ENCODE measurements at places on chromosomes 3 and 15.

GRCh38 chr15:31325595-31326155 lies 960 bp upstream of the KLF13 start:
- no peak for DNase-seq

DNA sequence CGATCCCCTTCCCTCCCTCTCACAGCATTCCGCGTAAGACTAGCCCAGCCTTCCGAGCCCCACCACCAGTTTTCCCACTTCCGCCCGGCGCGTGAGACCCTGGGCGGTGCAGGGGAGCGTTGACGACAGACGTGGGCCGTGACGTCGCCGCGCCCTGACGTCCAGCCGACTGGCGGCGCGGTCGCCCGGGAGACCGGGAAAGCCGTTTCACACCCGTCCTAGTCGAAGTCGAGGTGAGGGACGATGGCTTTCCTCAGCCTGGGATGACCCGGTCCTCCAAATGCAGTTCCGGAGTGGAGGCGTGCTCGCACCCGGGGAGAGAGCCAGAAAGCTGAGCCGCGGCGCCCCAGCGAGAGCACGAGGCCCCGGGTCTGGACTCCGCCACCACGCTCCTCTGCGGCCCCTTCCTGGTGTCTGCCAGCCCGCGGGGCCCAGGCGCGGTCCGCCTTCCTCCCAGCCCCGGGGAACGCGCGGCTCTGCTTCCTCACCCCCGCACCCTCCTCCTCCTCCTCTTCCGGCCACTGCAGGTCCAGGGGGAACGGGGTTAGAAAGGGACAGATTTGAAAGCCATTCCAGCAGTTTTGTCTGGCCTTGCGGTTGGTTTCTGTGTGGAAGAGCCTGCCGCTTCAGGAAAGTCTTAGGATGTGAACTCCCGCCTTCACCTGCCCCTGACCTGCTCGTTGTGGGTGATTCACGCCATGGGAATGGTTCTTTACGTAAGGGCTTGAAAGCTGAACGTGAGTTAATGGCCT lies at the start of gene LEKR1:
Gene LEKR1 (plus strand): TSS at position 210 of the 752 bp plus-strand sequence. CDS start 2,977 bp downstream, outside the sequence.
- peak; percentile 67 for DNase-seq

GRCh38 chr3:33646406-33646805 lies 71.6 kb downstream of the CLASP2 start:
- no peak for DNase-seq

- DNase-seq: no peak
Measured at GRCh38 chr3:170038434-170039110, 777 bp downstream of the GPR160 start.

GRCh38 chr3:191461113-191461595 lies at the start of gene PYDC2:
PYDC2 (plus strand) TSS chr3:191461163; CDS start chr3:191461163, 0 bp downstream.
- no peak for DNase-seq

- DNase-seq: no peak
Measured at GRCh38 chr15:47041301-47041700, 676.0 kb upstream of the SEMA6D start.

GRCh38 chr3:17052363-17052762 lies 167.6 kb downstream of the PLCL2 start:
- DNase-seq: no peak

GRCh38 chr15:44909423-44909822 lies 47.1 kb upstream of the TERB2 start:
- DNase-seq: no peak

- no peak for DNase-seq
Measured at GRCh38 chr3:133851266-133851906, 44.3 kb downstream of the RAB6B start.

DNA sequence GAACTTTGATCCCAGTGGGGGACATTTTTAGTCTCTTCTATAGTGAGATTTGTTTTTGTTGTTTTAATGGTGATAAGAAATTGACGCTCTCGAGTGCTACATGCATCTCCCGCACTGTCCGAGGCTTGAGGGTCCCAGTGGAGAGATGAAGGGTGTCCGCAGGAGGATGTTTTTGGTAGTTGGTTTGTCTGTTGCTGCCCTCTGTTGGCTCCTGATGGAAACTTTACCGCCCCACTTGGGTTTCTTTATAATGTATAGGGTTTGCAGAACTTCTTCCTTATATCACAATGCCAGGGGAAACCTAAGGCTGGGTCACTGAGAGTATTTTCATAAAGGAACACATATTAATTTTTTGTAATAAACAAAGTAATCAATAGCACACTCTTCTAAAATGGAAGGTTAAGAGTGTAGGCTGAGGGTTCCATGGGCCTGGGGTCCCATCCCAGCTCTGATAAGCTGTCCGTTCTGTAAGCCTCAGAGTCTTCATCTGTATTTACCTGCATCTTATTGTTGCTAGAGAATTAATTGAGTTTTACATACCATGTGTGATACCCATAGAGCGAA lies 185.3 kb upstream of the FEZF2 start:
- no peak for DNase-seq

DNA sequence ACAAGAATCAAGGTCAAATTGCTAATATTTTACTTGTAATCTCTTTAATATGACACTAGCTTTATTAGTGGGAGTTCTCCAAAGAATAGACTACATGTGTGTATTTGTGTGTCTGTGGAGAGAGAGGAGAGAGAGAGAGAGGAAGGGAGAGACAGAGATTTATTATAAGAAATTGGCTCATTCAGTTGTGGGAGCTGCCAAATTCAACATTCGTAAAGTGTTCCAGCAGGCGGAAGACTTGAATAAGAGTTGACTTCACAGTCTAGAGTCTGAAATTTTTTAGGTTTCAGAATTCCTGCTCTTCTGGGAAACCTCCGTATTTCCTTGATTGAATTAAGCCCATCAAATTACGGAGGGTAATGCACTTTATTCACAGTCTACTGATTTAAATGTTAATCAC lies 4.7 kb upstream of the CLDN1 start:
- no peak for DNase-seq

DNA sequence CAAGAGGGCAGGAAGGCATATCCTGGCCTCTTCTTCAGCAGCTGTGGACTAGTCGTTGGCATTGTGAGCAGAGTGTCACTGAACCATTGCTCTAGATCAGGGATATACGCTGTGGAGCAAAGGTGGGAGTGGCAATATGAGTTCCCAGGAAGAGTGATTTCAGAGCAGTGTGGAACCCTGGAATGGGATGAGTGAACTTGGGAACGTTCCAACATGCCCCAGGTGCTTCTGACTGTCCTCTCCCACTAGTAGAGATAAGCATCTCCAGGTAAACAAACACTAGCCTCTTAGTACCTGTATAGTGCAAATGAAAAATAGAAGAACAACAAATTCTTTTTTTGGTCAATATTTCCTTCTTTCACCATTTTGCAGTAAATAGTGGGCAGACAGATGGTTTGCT lies 123.6 kb upstream of the VEPH1 start:
- DNase-seq: no peak

DNA sequence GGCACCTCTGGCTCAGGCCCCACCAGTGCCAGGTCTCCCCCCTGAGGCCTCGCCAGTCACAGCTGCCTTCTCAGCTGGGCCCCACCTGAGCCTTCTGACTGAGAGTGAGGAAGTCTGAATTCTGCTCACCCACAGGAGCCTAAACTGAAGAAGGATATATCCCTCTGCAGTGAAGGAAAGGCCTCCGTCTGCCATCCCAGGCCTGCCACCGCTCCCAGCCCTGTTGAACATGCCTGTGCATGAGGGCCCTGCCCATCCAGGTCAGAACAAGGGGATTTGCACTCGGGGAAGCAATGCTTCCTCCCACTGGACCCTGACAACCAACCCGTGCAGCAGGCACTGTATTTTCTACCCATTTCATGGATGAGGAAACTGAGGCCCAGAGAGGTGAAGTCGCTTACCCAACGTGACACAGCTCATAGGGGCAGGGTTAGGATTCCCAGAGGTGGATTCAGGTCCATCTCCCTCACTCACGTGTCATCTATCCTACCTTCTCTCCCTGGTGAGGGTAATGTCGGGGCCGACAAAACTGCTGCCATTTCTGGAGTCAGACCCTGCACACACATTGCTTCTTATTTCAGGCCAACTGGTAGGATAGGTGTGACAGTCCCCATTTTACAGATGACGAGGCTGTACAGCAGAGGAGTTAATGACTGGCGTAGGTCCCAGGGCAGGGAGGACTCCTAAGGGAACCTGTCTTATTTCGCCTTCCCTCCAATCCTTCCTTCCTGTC lies 22.6 kb downstream of the ATP2B2 start:
- no peak for DNase-seq

DNA sequence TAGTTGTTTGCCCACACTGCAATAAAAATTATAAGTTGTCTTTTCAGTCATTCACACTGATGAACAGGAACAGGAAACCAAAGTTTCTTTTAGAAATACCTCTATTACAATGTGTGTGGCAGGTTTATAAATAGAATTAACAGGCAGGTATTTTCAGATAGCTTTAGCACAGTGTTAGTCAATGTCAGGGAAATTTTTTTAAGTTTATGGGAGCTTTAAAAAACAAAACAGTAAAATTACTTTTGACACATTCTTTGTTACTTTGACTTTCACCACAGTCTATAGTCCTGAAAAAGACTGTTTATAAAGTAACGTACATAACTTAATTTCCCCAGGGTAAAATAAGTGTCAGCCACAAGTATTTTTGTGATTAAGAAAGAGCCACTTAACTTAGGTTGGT lies 38.1 kb downstream of the SERPINI1 start:
- DNase-seq: no peak

DNA sequence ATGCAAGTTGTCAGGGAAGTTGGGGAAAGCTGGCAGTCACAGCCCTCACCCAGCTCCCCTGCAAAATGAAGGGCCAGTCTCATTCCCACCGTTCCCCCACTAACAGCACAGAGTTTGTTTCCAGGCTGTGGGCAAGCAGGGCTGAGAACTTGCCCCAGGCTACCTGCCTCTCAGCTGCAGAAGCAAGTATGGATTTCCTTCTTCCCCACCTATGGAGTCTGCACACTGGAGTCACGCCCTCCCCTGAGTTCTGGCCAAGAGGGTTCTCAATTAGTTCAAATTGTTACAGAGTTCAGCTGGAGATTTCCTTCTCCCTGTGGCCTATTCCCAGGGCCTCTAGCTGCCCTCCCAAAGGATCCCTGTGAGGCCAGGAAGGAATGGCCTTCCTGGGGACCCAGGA lies 90.1 kb upstream of the ATP11B start:
- DNase-seq: no peak

- no peak for DNase-seq
Measured at GRCh38 chr3:146715170-146715569, 110.0 kb upstream of the PLSCR5 start.

GRCh38 chr3:42451546-42452230 lies 41.3 kb upstream of the LYZL4 start:
- no peak for DNase-seq

DNA sequence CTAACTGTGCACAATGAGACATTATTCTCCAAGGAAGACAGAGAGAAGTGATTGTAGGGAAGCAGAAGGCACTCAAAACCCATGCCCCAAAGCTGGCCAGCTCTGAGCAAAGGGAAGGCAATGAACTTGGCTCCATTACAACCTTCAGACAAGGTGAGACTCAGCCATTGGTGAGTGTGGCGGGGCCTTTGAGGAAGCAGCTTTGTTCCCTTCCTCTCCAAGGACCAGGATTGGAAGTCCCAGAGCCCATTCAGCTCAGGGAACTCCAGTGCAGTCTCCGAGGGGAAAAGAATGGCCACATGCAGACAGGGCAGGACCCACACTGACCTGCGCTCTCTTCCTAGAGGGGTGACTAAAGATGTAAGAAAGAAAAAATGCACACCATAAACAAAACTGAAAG lies 23.1 kb downstream of the HEG1 start:
- DNase-seq: no peak

GRCh38 chr15:31338879-31339557 lies 12.4 kb downstream of the KLF13 start:
- no peak for DNase-seq

DNA sequence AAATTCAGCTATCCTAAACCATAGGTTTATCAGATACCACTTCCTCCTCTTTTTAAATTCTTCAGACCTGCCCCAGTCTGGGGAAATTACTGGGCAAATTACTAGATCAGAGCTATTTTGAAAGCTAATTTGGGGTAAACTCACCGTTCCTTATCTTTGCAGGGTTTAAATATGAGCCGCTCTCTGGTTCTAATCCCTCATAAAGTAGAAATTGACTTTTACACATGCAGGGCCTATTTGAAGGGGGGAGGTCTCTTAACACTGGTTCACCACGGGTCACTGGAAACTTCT lies 11.0 kb upstream of the MEIS2 start:
- no peak for DNase-seq

DNA sequence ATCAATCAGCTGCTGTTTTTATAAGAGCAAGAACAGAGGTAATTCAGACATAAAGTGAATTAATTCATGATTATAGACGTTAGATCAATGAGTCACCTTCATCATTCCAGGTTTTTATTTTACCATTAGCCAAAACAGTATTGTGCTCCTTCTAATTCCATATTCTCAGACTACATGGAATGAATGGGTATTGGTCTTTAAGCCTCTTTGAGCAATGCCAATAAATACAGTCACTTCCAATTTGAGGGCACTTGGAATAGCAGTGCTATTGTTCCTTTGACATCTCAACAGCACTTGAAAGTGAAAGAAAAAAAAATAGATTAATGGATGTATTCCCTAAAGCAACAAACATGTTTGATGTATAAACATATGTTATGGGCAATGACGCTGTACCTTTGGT lies 830.9 kb upstream of the CFAP20DC start:
- no peak for DNase-seq

DNA sequence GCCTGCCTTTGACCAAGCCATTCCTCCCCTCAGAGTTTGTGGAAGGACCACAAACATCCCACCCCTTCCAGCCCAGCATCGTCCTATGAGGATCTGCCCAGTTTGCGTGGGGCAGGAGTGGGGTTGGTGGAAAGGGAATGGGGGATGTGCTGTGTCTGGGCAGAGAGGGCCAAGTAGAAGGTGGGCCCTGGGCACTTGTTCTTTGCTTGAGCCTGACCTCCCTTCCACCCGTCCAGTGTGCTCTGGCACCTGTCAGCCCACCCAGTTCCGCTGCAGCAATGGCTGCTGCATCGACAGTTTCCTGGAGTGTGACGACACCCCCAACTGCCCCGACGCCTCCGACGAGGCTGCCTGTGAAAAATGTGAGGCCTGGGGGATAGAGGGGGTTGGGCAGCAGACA lies 10.3 kb downstream of the SPINT1 start:
- DNase-seq: no peak

GRCh38 chr3:49454458-49454857 lies 15.6 kb upstream of the DAG1 start:
- no peak for DNase-seq

- no peak for DNase-seq
Measured at GRCh38 chr3:8899876-8900460, 63.3 kb downstream of the RAD18 start.

DNA sequence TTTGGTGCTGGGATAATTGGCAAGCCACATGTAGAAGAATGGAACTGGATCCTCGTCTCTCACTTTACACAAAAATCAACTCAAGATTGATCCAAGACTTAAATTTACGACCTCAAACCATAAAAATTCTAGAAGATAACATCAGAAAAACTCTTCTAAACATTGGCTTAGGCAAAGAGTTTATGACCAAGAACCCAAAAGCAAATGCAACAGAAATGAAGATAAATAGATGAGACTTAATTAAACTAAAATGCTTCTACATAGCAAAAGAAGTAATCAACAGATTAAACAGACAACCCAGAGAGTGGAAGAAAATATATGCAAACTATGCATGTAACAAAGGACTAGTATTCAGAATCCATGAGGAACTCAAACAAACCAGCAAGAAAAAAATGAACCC lies 80.1 kb downstream of the CLDN1 start:
- DNase-seq: no peak
